ENCODE measurements at places on chromosomes 3 and 15. TPM values are rescaled to one million over a fixed set of nuclear protein-coding genes. Genes with fewer than 3 reads are reported as not detected.
A peak's percentile ranks its signal among the peaks of the same experiment; 100 is the strongest.

- H3K4me3 ChIP-seq, result no peak overlapping the region
- no peak overlapping the region for H3K27ac ChIP-seq
- H3K4me1 ChIP-seq, result no peaks in the 10 kb centered on the region
- H3K36me3 ChIP-seq, result no peaks in the 10 kb centered on the region
- H3K27me3 ChIP-seq, result no peaks in the 10 kb centered on the region
These were observed 162.2 kb downstream of the VGLL4 start for GRCh38 chr3:11481556-11481955.

- no peaks in the 10 kb centered on the region for H3K36me3 ChIP-seq
- no peak overlapping the region for H3K4me3 ChIP-seq
- H3K27me3 ChIP-seq, result peaks cover 2% of the 10 kb centered on the region
- peaks cover 5% of the 10 kb centered on the region for H3K4me1 ChIP-seq
- no peak for DNase-seq
These were observed 31.9 kb upstream of the TSC22D2 start for GRCh38 chr3:150376001-150376848.

GRCh38 chr3:151611419-151611818 lies 122.3 kb upstream of the AADACL2 start:
- peaks cover 2% of the 10 kb centered on the region for H3K27me3 ChIP-seq
- no peaks in the 10 kb centered on the region for H3K36me3 ChIP-seq
- no peak for DNase-seq
- no peak overlapping the region for H3K27ac ChIP-seq

- H3K27ac ChIP-seq, result no peak overlapping the region
- peak; percentile 29 for DNase-seq
- no peak overlapping the region for H3K4me3 ChIP-seq
- peaks cover 40% of the 10 kb centered on the region for H3K27me3 ChIP-seq
These were observed 10.0 kb upstream of the ST8SIA2 start for GRCh38 chr15:92383519-92384324.

Gene RAB6B
- not detected for total RNA-seq

Gene SCAANT1
- total RNA-seq, result not detected

GRCh38 chr3:139427283-139428060 lies 38.0 kb upstream of the COPB2 start:
- H3K27ac ChIP-seq, result no peak overlapping the region
- H3K4me1 ChIP-seq, result no peaks in the 10 kb centered on the region
- H3K36me3 ChIP-seq, result no peaks in the 10 kb centered on the region
- DNase-seq, result peak; percentile 46
- H3K27me3 ChIP-seq, result no peaks in the 10 kb centered on the region
- H3K4me3 ChIP-seq, result no peak overlapping the region

Gene C3orf85
- not detected for total RNA-seq

GRCh38 chr3:146249921-146250320 lies 984 bp downstream of the PLSCR4 start:
- H3K36me3 ChIP-seq, result no peaks in the 10 kb centered on the region
- peaks cover 5% of the 10 kb centered on the region for H3K4me1 ChIP-seq
- H3K27ac ChIP-seq, result no peak overlapping the region

DNA sequence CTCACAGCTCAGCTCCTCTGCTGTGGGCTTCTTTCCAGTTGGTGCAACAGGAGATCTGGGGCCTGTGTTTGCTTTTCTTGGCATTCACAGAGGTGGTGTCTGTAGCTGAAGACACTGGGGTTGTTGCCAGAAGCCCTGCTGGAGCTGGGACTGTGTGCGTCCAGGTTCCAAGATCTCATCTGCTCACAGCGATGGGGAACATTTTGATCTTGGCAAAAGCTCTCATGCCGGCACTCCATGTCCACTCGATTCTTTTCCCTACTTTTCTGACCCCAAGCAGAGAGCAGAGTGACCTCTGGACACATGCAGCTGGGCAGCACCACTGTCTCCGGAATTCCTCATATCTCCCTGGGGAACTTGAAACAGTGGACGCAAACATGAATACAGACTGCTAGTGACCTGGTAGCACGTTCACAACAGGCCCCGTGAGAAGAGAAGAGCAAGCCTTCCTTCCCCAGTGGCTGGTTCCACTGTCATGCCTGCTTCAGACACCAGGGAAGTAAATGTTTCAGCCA lies 36.1 kb upstream of the MECOM start:
- H3K27me3 ChIP-seq, result peaks cover 14% of the 10 kb centered on the region
- DNase-seq, result no peak
- H3K4me3 ChIP-seq, result no peak overlapping the region
- H3K27ac ChIP-seq, result no peak overlapping the region

GRCh38 chr3:180416111-180416594 lies 185.8 kb upstream of the TTC14 start:
- H3K36me3 ChIP-seq, result no peaks in the 10 kb centered on the region
- no peak for DNase-seq
- no peak overlapping the region for H3K27ac ChIP-seq

DNA sequence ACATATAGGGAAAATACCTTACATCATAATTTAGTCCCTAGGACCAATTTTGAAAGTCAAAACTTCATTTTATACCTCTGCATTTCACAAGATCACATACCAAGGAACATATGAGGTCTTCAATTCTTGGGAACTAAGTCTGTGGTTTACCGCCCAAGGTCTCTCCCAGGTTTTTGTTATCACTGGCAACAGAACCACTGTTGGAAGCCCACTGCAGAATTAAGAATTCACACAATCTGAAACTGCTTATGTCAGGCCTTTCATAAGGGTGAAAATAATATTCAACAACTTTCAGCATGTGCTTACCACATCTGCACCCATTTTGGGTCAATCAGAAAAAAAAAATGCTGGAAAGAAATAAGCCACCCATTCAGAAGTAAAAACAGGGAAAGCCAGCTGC lies 107.2 kb upstream of the MME start:
- no peak for DNase-seq
- no peaks in the 10 kb centered on the region for H3K36me3 ChIP-seq
- no peaks in the 10 kb centered on the region for H3K27me3 ChIP-seq

DNA sequence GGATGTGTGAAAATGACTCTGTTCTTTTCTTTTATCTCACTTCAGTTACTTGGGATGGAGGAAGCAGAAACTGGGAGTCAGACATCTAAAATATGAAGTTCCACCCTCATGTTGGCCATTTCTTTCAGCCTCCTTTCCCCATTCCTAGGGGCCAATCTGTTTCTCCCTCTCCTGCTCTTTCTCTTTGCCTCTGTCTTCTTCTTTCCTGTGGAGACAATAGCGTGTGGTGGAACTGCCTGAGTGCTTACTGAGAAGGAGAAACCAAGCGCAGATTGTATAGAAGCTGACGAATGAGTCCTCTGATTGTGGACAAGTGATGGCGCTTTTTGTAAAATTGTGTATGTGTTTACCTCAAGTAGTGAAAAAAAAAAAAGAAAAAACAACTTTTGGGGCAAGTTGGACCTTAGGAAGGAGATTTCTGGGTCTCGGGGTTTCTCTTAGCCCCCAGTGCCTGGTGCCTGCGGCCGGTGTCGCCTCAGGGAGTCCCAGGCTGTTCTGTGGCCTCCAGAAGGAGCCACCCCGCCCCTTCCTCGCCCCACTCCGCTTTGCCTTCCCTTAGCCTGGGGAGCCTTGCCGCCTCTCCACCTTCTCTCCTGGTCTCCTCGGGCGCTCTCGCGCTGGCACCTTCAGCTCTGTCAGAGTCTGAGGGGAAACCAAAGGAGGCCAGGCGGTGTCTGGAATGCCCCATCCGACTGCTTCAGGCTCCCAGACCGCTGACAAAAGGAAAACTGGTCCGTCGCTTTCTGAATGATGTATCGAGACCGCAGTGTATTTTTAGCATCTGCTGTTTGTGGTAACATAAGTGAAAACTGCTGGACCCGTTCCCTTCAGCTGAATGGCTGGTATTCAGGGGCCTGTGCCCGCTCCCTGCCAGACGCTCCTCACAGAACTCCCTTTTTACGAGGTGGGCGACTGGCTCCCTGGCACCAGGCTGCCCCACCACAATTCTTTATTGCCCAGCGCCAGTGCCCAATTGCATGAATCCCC lies 30.1 kb downstream of the SCG5 start:
- H3K4me1 ChIP-seq, result no peaks in the 10 kb centered on the region
- H3K27me3 ChIP-seq, result no peaks in the 10 kb centered on the region
- DNase-seq, result no peak
- H3K4me3 ChIP-seq, result no peak overlapping the region
- peaks cover 4% of the 10 kb centered on the region for H3K36me3 ChIP-seq
- H3K27ac ChIP-seq, result no peak overlapping the region

- H3K27ac ChIP-seq, result no peak overlapping the region
- no peaks in the 10 kb centered on the region for H3K4me1 ChIP-seq
- H3K4me3 ChIP-seq, result no peak overlapping the region
- no peaks in the 10 kb centered on the region for H3K27me3 ChIP-seq
These were observed 399.0 kb upstream of the KCNMB2 start for GRCh38 chr3:178137206-178137605.

- no peaks in the 10 kb centered on the region for H3K27me3 ChIP-seq
- peaks cover 19% of the 10 kb centered on the region for H3K36me3 ChIP-seq
- H3K27ac ChIP-seq, result peak overlapping the region; percentile 99
These were observed 1.6 kb downstream of the BBX start for GRCh38 chr3:107524326-107524840.

Gene CCR3
- total RNA-seq, result not detected

Gene SYNM
- total RNA-seq, result 0.12 TPM

DNA sequence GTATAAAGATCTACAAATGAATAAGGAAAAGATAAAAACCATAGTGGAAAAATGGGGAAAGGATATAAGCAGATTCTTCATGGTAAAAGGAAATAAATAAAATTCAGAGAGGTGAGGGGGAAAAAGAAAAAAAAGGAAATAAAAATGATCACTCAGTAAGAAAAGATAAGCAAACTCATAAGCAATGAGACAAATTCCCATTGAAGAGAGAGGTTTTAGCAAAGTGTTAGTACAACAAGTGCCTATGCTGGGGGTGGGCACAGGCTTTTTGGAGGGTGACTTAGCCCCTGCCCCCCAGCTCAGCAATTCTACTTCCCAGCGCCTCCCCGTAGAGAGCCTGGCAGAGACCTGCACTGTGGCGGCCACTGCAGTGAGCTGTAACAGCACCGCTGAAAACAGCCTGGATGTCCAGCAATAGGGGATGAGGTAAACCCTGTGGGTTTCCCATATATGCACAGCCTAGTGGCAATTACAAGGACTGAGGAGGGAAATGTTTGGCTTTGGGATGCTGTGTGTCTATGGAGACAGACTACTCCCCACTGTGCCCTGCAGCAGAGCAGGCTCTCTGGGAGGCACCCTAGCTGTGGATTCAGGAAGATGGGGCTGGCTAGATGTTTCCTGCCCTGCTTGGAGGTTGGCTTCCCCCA lies 23.7 kb upstream of the SFMBT1 start:
- no peak for DNase-seq
- H3K27me3 ChIP-seq, result peaks cover 4% of the 10 kb centered on the region
- H3K4me3 ChIP-seq, result no peak overlapping the region
- no peaks in the 10 kb centered on the region for H3K36me3 ChIP-seq

GRCh38 chr3:11536936-11537612 lies 106.6 kb downstream of the VGLL4 start:
- no peak overlapping the region for H3K4me3 ChIP-seq
- H3K36me3 ChIP-seq, result no peaks in the 10 kb centered on the region
- peaks cover 1% of the 10 kb centered on the region for H3K4me1 ChIP-seq
- no peak overlapping the region for H3K27ac ChIP-seq
- no peaks in the 10 kb centered on the region for H3K27me3 ChIP-seq
- no peak for DNase-seq

DNA sequence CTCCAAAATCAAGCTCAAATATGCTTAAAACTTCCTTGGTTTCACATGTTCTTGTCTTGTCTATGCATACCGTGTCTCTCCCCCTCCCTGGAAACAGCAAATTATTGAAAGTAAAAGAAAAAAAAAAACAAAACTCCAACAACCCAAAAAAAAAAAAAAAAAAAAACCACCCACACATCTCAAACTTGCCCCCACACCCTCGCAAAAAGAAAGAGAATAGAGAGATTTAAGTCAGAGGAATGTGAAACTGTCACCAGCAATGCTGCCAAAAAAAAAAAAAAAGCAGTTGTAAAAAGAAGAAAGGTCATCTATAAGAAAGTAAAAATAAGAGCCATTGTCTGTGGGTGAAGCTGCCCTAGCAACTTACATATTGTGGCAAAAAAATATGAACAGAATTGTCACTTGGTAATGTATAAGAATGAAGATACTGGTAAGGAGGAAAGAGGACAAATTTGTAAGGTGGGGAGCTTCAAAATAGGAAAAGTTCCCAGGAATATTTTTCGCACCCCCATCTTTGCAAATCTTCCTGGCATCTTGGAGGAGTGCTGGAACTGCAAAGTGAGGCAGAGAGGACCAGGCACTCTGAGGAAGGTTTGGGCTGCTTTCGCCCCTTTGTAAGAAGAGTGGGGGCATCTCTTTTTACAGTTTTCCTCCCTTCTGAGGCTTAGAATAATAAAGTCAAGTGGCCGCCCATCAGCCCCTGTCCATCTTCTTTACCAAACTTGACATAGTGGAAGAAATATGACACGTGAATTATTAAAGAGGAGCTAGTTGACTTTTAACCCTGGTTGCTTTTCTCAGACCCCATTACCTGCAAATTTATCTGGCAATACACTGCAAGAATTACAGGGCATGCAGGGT lies 81.8 kb downstream of the NR2F2 start:
- no peak overlapping the region for H3K27ac ChIP-seq
- H3K27me3 ChIP-seq, result peaks cover 83% of the 10 kb centered on the region
- H3K36me3 ChIP-seq, result peaks cover 2% of the 10 kb centered on the region
- H3K4me1 ChIP-seq, result no peaks in the 10 kb centered on the region

DNA sequence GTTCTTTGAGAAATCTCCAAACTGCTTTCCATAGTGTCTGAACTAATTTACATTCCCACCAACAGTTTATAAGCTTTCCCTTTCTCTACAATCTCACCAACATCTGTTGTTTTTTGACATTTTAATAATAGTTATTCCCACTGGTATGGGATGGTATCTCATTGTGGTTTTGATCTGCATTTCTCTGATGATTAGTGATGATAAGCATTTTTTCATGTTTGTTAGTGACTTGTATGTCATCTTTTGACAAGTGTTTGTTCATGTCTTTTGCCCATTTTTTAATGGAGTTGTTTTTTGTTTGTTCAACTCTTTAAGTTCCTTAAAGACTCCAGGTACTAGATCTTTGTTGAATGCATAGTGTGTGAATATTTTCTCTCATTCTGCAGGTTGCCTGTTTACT lies 116.6 kb upstream of the TSC22D2 start:
- no peak for DNase-seq
- H3K27me3 ChIP-seq, result peaks cover 37% of the 10 kb centered on the region
- no peak overlapping the region for H3K4me3 ChIP-seq
- H3K27ac ChIP-seq, result no peak overlapping the region
- no peaks in the 10 kb centered on the region for H3K36me3 ChIP-seq

All from activated CD4-positive, alpha-beta T cell treated with anti-CD3 and anti-CD28 coated beads, Interleukin-2, amount 10 ng/mL, durations not matched to agents 7 days and 5 days (primary cell).